Hindlimb muscle (tissue), 1 donor: ENCODE measurements at places on chromosomes 1 and 21.

- DNase-seq: no peak
These were observed 224.7 kb upstream of the KIAA0040 start for GRCh38 chr1:175417316-175417715.

- no peak for DNase-seq
These were observed 61.0 kb downstream of the ATP5PO start for GRCh38 chr21:33854604-33855003.

DNA sequence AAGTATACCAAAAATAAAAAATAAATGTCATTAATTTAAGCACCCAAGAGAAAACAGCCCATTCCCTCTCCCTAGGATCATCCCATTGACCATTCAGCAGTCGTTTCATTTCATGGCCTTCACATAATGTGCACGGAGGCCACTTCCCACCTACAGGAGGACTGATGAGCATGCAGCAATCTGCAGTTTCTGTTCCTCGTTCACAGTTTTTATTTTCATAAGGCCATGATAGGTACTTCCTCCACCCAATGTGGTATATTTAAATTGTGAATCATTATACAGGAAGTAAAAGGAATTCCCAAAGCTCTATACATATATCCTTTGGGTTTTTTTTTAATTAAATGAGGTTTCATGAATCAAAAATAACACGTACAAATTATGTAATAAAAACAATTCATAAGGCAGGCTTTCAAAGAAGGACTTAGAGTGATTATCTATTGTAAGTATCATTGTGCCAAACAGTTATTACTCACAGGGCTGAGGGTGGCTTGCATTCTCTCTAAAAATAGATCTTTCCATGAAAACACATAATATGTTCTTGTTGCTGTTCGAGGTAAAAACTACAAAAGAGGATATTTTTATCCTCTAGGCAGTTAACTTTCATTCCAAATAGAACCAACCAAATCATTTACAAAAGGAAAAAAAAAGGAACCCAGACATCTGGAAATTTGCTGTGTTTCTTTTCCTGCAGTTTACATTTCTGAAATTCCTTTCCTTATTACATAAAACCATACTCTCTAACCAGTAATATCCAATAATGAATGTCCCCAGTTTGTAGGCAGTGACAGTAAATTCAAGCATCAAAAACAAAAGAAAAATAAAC, 27.5 kb upstream of the SLC44A3 start:
- no peak for DNase-seq

- DNase-seq: peak; percentile 45
These were observed 55.0 kb upstream of the PAX7 start for GRCh38 chr1:18575620-18576019.

GRCh38 chr1:224615861-224616755, at the start of gene CNIH3:
Gene CNIH3, plus strand, starts transcription at chr1:224616317. Its CDS starts 858 bp downstream, at chr1:224617175.
- DNase-seq: peak; percentile 19

DNA sequence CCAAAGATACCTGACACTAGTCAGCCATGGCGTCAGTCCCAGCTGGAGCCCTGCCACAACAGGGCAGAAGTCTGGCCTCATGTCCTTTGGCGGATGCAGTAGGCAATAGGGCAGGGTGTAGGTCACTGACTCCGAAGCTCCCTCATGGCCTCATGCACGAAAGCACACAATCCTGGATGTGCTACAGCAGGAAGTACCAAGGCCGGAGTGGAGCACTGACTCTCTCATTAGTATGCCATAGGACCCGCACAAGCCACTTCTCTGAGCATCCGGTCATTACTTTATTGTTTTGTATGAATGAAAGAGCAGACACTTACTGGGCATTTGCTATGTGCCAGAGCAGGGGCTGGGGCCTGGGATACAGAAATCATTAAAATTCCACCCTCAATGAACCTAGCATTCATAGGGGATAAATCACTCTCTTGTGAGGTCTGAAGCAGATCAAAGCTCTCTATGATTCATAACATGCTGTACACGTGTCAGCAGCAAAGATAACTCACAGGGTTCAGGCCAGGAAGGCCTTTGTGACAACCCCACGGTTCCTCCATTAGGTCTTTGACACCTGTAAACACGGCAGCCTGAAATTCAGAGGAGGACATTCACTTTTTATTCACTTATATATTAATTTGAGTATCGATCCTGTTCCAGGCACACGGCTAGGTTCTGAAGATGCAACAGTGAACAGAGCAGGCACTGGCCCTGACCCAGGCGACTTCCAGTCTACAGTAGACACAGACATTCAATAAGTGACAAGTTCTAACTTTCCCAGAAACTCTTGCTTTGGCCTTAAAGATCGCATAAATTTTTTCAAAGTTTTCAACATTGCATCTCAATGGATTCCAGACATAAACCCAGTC, 357.9 kb upstream of the USP24 start:
- DNase-seq: no peak

- no peak for DNase-seq
These were observed 428.1 kb downstream of the MATN1 start for GRCh38 chr1:30295266-30295665.

- DNase-seq: no peak
These were observed 615.5 kb upstream of the ADAMTS5 start for GRCh38 chr21:27582246-27582947.

DNA sequence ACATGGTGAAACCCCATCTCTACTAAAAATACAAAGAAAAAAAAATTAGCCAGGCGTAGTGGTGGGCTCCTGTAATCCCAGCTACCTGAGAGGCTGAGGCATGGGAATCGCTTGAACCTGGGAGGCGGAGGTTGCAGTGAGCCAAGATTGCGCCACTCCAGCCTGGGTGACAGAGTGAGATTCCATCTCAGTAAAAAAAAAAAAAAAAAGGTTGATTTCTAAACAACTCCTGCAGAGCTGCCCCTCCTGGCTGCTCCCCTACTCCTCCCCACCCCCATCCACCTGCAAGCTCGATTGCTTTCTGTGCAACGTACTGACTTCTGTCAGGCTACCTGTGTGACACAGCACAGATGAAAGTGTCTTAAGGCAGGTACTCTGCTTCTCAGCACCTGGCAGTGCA, 13.3 kb downstream of the ETV3L start:
- DNase-seq: no peak

GRCh38 chr1:1609822-1610485, 5.3 kb upstream of the MIB2 start:
- no peak for DNase-seq

- no peak for DNase-seq
These were observed 46.8 kb upstream of the COX20 start for GRCh38 chr1:244788493-244789275.

- no peak for DNase-seq
These were observed 30.6 kb upstream of the COX20 start for GRCh38 chr1:244804841-244805240.

DNA sequence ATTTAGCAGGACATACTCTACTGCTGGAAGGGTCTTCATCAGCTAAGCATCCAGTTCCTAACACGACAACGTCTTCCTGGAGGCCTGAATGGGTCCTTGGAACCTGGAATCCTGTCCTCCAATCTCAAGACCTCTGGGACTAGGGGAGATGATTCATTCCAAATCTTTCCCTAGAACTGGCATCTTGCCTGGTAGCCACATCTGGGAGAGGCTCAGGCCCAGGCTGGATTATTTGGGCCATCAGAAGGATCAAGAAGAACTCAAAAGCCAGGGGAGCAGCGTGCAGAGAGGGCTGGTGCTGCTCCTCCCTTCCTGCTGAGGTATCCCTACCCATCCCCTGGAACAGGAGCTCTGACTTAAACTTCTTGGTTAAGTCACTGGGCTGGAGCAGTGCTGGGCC, 2.8 kb upstream of the PHLDA3 start:
- DNase-seq: no peak

DNA sequence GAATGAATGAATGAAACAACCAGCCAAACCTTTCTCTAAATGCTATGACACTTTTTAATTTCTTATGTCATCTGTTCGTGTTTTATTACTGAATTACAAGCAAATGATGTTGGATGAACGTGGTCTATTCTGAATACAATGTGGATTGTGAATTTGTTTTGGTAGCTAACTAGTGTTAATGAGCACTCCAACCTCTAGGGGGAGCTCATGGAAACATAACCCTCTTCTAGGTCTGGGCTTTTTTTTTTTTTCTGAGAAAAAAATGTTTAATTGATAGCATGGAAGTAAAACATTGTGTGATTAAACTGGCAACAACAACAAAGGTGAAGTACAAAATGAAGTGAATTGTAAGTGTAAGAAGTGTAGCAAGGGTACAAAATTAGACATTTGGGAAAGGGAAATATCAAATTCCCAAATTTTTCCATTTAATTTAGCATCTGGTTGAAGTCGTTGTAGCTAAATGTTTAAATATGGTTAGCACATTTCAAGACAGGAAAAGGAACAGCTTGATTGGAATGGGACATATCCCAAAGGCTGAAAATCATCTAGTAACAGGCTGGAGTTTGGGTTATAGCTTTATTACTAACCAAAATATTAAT, 42.6 kb upstream of the PTGS2 start:
- no peak for DNase-seq

DNA sequence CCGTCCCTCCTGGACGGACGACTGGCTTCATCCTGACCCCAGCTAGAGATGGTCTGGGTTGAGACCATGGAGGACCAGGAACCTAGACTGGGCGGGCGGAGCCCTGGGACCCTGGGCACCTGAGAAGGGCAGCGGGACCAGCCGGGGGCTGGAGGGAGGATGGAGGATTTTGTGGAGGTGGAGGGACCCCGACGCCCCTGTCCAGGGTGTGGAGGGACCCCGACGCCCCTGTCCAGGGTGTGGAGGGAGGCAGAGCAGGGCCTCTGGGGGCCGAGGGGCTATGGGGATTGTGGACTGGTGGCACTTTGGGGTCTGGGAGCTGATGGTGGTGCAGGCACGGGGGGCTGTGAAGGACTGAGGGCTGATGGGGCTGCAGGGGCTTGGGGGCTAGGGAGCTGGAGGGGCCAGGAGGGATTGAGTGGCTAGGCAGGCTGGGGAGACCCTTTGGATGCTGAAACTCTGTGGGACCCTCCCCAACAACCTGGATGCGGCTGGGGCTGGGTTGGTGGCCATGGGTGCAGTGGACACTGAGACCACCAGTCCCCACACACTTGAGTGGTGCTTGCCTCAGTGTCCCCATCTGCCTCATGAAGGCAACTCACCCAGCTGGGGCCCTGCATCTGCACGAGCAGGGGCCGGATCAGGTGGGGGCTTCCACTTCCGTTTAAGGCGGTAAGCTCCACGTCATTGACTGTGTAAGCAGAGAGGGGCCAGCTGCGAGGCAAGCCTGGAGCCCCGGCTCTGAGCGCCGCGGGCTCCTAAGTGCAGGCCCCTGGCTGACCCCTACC, 7.4 kb downstream of the GJC2 start:
- no peak for DNase-seq

GRCh38 chr1:179153217-179153616, 71.3 kb downstream of the TOR3A start:
- DNase-seq: no peak
